Osteoblast (primary cell): ENCODE measurements at places on chromosomes 5 and 9. TPM values are rescaled to one million over a fixed set of nuclear protein-coding genes. Genes with fewer than 3 reads are reported as not detected.
A peak's percentile ranks its signal among the peaks of the same experiment; 100 is the strongest.

DNA sequence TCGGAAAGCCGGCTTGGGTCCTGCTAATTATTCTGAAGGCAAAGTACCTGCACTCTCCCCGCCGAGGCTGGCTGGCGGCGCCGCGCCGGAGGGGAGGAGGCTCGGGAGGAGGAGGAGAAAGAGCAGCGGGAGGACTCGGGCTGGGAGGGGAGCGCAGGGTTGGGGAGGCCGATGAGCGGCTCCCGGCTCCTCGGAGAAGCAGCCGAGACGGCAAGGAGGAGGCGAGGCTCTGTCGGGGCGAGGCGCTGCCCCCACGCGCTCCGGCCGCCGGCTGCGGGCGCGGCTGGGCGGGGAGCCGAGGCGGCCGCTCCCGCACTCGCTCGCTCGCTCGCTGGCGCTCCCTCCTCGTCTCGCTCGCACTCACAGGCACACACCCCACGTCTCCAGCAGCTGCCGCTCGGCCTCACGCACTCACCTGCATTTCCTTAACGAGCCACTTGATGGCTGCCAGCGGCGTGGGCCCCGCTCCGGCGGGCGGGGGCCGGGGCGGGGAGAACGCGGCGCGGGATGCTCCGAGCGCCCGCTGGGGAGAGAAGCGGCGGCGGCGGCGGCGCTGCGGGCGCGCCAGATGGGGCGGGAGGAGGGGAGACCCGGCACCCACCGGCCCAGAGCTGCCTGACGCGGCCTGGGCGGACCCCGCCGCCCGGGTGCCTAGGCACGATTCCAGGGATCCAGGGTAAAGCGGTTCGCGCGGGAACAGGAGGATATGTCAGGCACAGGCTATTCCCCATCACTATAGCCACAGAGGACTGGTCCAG is at the start of gene PTPRD:
Gene PTPRD, minus strand, starts transcription at position 362 of the 758 bp plus-strand sequence.
- DNase-seq, result peak; percentile 88

GRCh38 chr9:130499804-130500263 is 55.1 kb downstream of the ASS1 start:
- peak; percentile 22 for DNase-seq

DNA sequence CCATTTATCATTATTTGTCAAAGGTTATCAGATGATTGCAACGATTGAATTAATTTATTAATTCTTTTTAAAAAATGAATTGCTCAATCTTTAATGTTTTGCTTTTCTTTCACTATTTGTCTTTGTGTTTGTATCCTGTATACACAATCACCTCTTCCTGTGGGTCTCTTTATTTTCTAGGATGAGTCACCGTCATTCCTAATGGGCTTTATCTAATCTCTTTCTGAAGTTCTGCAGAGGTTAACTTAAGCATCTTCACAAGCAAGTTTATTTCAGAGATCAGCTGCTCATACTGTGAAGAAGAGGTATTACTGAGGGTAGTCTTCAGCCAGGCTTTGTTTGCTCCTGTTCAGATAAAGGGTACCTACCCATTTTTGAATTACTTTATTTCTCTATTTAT is 323.9 kb downstream of the NNT start:
- DNase-seq, result no peak

GRCh38 chr5:16918156-16918555 is 17.9 kb downstream of the MYO10 start:
- DNase-seq, result peak; percentile 83

DNA sequence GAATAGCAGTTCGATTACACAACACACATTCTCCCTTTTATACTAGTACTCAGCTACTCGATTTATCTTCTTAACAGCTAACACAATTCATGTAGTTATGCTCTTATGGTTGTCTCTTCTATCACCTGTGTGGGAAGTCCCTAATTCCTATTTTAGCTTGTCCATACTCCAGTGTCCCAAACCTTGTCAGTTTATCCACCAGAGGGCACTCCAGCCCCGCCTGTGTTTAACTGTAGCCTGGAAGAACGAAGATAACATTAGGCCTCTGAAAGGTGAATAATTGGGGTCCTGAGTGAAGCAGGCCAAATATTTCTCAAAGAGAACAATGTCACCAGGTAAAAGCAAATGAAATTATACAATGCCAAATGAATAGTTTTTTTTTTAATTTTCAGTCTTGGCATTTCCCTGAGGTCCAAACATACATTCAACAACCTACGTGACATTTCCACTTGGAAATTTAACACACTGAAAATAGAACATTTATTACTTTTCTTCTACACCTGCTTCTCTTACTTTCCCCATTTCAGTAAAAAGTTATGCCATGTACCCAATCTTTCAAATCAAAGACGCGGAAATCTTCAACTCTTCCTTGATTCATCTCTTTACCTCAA is 560.7 kb downstream of the HTR1A start:
- DNase-seq, result no peak

- DNase-seq, result peak; percentile 77
Observed at GRCh38 chr5:141864371-141865370, 13.5 kb downstream of the PCDH1 start.

DNA sequence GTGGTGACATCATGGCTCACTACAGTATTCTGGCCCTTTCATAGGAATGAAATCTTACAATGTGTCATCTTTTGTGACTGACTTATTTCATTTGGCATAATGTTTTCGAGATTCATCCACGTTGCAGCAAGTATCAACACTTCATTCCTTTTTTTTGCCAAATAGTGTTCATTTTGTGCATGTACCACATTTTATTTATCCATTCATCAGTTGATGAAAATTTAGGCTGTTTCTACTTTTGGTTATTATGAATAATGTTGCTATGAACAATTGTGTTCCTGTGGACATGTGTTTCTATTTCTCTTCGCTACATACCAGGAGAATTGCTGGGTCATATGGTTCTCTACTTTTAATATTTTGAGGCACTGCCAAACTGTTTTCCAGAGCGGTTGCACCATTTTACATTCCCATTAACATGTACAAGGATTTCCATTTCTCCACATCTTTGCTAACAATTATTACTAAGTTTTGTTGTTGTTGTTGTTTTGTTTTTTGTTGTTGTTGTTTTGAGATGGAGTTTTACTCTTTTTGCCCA is 43.5 kb downstream of the RMI1 start:
- DNase-seq, result no peak

- no peak for DNase-seq
Observed at GRCh38 chr9:83401328-83401900, 136.8 kb downstream of the FRMD3 start.

- no peak for DNase-seq
Observed at GRCh38 chr9:23659346-23660006, 166.6 kb downstream of the ELAVL2 start.

- peak; percentile 5 for DNase-seq
Observed at GRCh38 chr5:68798877-68799843, 294.7 kb upstream of the SLC30A5 start.

The OR1J2 gene
- total RNA-seq, result 0.29 TPM in 1 of 2 replicates, not detected in the other

The NR5A1 gene
- total RNA-seq, result not detected in 2 replicates

The MSX2 gene
- total RNA-seq, result 1.5 and 2.2 TPM in 2 replicates

The GABRA6 gene
- total RNA-seq, result not detected in 2 replicates

The FAM81B gene
- not detected in 2 replicates for total RNA-seq

The NFX1 gene
- 34.0 and 36.2 TPM in 2 replicates for total RNA-seq
